ENCODE measurements at places on chromosomes 7 and 10. TPM values are rescaled to one million over a fixed set of nuclear protein-coding genes. Genes with fewer than 3 reads are reported as not detected.

GRCh38 chr10:126341491-126341890 lies 46.8 kb downstream of the ADAM12 start:
- no peaks in the 10 kb centered on the region for H3K4me1 ChIP-seq
- H3K27me3 ChIP-seq: no peaks in the 10 kb centered on the region
- no peaks in the 10 kb centered on the region for H3K36me3 ChIP-seq
- DNase-seq: no peak
- H3K4me3 ChIP-seq: no peak overlapping the region

GRCh38 chr10:49271346-49271745 lies 27.6 kb upstream of the C10orf71 start:
- H3K36me3 ChIP-seq: no peaks in the 10 kb centered on the region
- no peaks in the 10 kb centered on the region for H3K27me3 ChIP-seq
- H3K4me1 ChIP-seq: no peaks in the 10 kb centered on the region
- no peak overlapping the region for H3K4me3 ChIP-seq
- no peak overlapping the region for H3K27ac ChIP-seq

The OPALIN gene
- total RNA-seq: 0.17 TPM

The SLC16A12 gene
- 0.09 TPM for total RNA-seq

- H3K36me3 ChIP-seq: no peaks in the 10 kb centered on the region
- DNase-seq: no peak
- H3K27ac ChIP-seq: no peak overlapping the region
- no peaks in the 10 kb centered on the region for H3K4me1 ChIP-seq
- H3K27me3 ChIP-seq: no peaks in the 10 kb centered on the region
- no peak overlapping the region for H3K4me3 ChIP-seq
Observed at GRCh38 chr10:2049560-2049959, 312.2 kb upstream of the ADARB2 start.

DNA sequence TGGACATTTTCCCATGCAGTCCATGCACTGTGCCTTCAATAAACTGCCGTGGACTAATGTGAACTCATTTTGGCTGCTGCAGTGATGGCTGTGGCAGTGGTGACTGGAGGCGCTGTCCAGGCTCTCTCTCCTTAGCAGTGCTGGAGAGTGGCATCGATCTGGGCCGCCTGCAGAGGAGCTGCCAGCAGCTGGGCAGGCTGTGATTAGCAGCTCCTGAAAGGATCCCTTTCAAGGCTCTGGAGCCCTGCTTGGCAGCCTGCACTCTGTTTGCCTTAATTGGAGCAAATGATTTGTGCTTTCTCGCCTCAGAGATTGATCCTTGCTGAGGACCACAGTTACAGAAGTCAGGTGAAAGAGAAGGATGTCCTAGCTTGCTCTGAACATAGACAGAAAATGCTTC lies 130.1 kb upstream of the VWC2 start:
- no peaks in the 10 kb centered on the region for H3K27me3 ChIP-seq
- no peaks in the 10 kb centered on the region for H3K36me3 ChIP-seq
- no peak overlapping the region for H3K4me3 ChIP-seq
- DNase-seq: no peak

The CYP2C8 gene
- total RNA-seq: 0.40 TPM

DNA sequence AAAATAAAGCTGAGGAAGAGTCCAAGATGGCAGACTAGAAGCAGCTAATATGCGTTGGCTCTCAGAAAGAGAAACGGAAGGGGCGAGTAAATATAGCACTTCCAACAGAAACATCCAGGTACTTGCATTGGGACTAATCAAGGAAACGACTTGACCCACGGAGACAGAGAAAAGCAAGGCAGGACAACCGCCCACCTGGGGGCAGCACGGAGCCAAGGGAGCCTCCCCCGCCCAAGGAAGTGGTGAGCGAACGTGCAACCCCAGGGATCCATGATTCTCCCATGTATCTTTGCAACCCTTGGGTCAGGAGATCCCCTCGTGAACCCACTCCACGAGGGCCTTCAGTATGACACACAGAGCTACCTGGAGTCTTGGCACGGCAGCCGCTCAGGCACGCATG lies 45.4 kb upstream of the GRM3 start:
- H3K27ac ChIP-seq: no peak overlapping the region
- H3K27me3 ChIP-seq: no peaks in the 10 kb centered on the region
- H3K36me3 ChIP-seq: no peaks in the 10 kb centered on the region
- H3K4me1 ChIP-seq: no peaks in the 10 kb centered on the region
- no peak overlapping the region for H3K4me3 ChIP-seq

DNA sequence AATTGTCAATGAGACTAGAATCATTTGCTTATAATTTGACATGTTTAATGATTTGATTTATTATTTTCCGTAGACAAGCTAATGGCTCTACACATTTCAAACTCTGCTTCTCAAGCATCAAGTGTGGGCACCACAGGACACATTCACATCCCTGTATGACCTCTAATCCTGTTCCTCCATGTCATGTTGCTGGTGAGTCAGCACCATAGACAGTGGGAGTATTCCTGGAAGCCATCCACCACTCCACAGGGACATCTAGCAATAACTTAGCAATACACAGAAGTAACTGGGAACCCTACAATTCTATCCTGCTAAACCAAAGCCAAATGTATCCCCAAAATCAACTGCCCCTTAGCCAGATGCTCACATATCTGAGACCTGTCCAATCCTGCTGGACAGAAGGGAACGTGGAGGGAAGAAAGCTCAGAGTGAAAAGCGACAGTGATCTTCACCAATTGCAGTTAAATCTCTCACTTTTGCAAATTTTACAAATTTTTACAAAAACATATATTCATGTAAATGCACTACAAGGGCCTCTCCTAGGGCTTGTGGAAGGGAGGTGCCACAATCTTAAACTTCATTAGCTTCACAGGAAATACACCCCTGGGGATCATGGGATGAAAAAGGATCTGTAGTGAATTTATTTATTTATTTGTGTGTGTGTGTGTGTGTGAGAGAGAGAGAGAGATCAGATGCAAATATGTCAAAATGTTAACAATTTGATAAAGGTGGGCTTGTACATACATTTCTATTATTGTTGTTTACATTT lies 126.5 kb downstream of the GFRA1 start:
- no peak overlapping the region for H3K27ac ChIP-seq
- no peaks in the 10 kb centered on the region for H3K36me3 ChIP-seq
- no peak overlapping the region for H3K4me3 ChIP-seq

- H3K36me3 ChIP-seq: no peaks in the 10 kb centered on the region
- peaks cover 3% of the 10 kb centered on the region for H3K4me1 ChIP-seq
Observed at GRCh38 chr7:27243340-27244163, 950 bp downstream of the EVX1 start.

The SLC16A9 gene
- 15.7 TPM for total RNA-seq
